ENCODE measurements at places on chromosomes 3 and 15. TPM values are rescaled to one million over a fixed set of nuclear protein-coding genes. Genes with fewer than 3 reads are reported as not detected.

The SCN11A gene
- 0.25 TPM for total RNA-seq

The DLEC1 gene
- total RNA-seq = 0.74 TPM

The SPTBN5 gene
- total RNA-seq = 0.25 TPM

The SPINK8 gene
- not detected for total RNA-seq

The CD276 gene
- total RNA-seq = 36.6 TPM

The CNTN3 gene
- total RNA-seq = 28.3 TPM

The ERC2 gene
- 58.3 TPM for total RNA-seq

The SLC38A3 gene
- total RNA-seq = 5.4 TPM

The CD200 gene
- 46.2 TPM for total RNA-seq

The LIPH gene
- total RNA-seq = not detected

The AP3B2 gene
- 45.7 TPM for total RNA-seq

The ISLR2 gene
- total RNA-seq = 176 TPM

The GOLGA8R gene
- total RNA-seq = 0.49 TPM

The UBAP1L gene
- 2.0 TPM for total RNA-seq

The ST3GAL6 gene
- 13.0 TPM for total RNA-seq

The CDHR4 gene
- under 0.01 TPM for total RNA-seq

The P2RY1 gene
- total RNA-seq = 11.6 TPM

The SCAANT1 gene
- not detected for total RNA-seq

The KPNA4 gene
- 29.0 TPM for total RNA-seq

The IQCH gene
- total RNA-seq = 2.7 TPM
